ENCODE measurements at places on chromosomes 16 and 17.

- no peak for ATAC-seq
These were observed 190.6 kb downstream of the MAF start for GRCh38 chr16:79409978-79410377.

GRCh38 chr17:48026502-48027321, 10.9 kb downstream of the COPZ2 start:
- ATAC-seq, result peak; percentile 21

GRCh38 chr16:24516900-24517669, 22.3 kb upstream of the RBBP6 start:
- ATAC-seq, result peak; percentile 87

- no peak for ATAC-seq
These were observed 6.0 kb downstream of the HSD3B7 start for GRCh38 chr16:30991052-30991451.

GRCh38 chr17:81371910-81372760, 23.1 kb upstream of the BAHCC1 start:
- peak; percentile 68 for ATAC-seq

- no peak for ATAC-seq
These were observed 230.4 kb downstream of the C16orf78 start for GRCh38 chr16:49603956-49604355.

- no peak for ATAC-seq
These were observed 9.7 kb downstream of the PRR29 start for GRCh38 chr17:64007838-64008282.

DNA sequence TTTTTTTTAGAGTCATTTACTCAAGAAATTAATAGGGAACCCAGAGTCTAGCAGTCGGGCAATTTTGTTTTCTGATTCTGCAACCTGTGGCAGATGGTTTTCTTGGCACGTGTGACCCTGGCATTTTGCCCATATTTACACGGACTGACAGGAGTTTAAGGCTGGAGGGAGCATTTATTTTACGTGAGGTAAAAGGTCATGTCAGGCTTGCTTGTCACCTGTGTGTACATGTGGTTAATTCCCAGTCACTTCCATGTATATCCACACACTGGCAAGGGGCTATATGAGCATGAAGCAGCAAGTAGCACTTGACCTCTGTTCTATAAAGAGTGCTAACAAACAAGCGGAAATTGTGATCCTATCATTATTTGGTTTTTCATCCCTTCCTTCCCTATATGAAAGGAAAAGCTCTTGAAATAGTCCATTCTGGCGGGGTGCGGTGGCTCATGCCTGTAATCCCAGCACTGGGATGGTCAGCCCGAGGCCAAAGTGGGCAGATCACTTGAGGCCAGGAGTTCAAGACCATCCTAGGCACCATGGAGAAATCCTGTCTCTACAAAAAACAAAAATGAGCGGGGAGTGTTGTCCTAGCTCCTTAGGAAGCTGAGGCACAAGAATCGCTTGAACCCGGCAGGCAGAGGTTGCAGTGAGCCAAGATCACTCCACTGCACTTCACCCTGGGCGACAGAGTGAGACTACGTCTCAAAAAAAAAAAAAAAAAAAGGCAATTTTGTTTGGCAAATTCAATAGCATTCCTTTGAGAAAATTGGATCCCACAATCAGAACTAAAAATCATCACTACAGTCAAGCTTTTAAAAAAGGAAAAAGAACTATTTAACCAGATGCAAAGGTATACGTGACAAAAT, 2.1 kb downstream of the SPAG9 start:
- ATAC-seq, result no peak

All from gastroesophageal sphincter (tissue), 4 donors.